ENCODE measurements at places on chromosomes 5 and 9.

- DNase-seq: no peak
These were observed 19.4 kb upstream of the C1QTNF3 start for GRCh38 chr5:34062419-34062818.

DNA sequence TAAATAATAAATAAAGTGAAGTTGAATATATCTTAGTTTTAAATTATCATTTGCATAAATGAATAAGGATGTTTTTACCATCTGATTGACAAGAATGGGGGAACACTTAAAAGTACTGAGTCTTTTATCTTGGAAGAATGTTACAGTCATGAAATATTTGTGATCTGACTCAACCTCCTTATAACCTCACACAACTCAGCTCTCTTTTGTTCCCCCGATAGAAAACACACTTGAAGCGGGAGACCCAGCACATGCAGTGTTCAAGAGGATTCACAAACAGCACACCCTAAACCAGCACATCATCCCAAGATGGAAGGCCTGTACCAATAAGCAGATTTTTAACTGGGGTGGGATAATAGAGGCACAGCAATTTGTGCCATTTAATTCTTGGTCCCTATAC lies 15.5 kb downstream of the BAAT start:
- DNase-seq: no peak

GRCh38 chr5:57832875-57833274 lies 350.3 kb upstream of the ACTBL2 start:
- DNase-seq: no peak

DNA sequence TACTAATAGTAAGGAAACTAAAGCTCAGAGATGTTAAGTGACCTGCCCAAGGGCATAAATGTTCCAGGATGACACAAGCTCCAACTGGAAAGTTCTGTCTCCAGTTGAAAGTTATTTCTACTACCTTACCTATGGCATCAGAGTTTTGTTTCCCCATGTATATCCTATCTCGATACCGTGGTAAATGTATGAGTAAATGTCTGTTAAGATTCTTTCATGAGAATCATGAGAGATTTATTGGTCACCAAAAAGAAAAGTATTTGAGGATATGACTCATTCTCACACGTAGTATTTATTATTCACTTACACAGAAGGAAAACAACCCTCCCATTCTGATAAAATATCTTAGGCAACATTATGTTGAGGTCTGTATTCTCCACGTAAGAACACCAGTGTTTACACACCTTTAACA lies 11.1 kb upstream of the SHOC1 start:
- no peak for DNase-seq

- DNase-seq: no peak
These were observed 35.0 kb downstream of the NACC2 start for GRCh38 chr9:136059851-136060670.

- DNase-seq: no peak
These were observed 128.9 kb upstream of the ERCC6L2 start for GRCh38 chr9:95746408-95747180.

DNA sequence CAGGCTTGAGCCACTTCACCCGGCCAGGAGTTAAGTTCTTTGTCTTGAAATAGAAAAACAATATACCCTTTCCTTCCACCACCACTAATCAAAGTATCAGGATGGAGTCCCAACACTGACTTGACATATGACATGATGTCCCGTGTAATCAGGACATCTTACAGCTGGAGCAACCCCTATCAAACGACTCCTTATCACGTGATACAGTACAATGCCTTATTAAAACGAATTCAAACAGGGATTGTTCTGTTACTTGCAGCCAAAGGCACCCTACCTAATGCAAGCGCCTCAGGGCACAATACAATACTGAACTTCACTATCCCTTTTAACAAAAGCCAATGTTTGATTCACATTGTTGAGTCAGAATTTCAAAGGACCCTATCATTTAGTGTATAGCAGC lies 261.3 kb downstream of the SLIT3 start:
- DNase-seq: no peak

- no peak for DNase-seq
These were observed 71.6 kb upstream of the PCA3 start for GRCh38 chr9:76692458-76693129.

DNA sequence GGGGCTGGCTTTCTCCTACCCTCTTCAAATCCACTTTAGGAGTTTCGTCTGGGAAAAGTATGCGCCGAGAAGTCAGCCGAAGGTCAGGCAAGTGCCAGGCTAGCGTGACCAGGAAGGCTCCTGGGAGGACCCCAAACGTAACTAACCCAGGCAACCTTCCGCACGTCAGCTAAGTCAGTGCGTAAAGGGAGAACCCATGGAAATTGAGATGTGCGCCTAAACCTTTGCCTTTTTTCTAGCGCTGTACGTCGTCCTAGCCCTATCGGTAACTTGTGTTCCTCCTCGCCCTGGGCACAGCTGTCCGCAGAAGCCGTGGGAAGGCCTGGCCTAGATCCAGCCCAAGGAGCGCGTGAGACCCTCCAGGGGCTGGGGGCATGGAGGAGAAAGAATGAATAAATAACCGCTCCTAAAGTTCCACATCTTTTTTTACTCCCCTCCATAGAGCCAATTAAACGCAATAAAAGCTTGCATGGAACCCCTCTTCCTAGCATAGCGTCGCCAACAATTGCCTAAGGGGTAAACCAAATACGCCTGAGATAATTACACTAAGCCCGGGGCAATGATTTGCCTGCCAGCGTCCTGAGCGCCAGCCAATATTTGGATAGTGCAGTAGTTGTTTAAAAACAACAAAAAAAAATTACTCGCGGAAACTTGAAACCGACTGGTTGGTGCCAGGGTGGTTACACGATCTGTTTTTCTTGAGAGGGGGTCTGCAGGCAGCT lies 4.0 kb upstream of the FOXB2 start:
- DNase-seq: no peak

DNA sequence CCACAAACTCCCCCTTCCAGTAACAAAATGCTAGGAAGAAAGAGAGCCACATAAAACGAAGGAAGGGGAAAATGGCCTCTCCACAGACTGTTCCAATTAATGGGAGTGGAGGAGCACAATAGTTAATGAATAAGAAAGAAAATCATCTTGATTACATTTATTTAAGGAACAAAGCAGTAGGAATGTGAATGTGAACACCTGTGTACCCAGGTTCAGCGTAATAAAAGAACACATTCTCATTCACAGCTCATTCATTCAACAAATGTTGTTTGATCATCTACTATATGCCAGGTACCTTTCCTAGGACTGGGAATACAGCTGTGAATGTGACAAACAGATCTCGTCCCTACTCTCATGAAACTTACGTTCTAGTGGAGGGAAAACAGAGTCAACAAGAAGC lies 35.7 kb downstream of the SIL1 start:
- DNase-seq: no peak

GRCh38 chr9:85042981-85043647 lies 373.6 kb downstream of the NTRK2 start:
- DNase-seq: no peak

DNA sequence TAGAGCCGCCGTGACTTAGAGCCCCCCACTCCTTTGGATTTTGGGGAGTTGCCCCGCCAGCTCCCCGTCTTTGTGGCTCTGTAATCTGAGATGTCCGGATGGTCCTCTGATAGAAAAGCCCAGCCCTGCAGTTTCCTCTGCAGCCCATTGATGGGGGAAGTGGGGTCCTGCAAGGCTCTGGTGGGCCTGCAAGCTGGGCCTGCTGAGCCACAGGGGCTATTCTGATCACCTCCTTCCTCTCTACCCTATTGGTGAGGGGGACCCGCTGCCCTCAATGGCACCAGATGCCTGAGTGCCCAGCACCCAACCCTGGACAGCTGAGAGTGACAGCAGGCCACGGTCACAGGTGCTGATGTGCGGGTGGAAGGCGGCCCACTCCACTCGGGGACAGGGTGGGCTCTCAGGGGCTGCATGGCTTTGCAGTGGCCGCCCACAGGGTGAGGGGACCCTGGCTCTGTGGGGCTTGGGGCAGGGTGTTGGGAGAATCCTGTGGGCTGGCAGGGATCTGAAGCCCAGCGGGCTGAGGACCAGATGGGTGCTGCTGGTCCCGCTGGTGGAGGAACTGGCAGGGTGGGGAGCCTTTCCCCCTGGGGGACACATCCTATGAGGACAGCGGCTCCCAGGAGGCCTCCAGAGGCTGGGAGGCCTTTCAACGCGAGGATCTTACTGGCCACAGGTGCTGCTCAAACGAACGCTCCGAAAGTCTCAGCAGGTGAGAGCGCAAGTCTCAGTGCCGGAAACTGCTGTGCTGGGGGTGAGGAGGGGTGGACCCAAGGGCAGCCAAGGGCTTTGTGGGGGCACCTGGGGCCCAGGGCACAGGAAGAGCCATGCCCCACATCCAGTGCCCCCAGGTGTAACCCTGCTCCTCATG lies 30.0 kb upstream of the LPCAT1 start:
- DNase-seq: no peak

- DNase-seq: no peak
These were observed 282.9 kb downstream of the NR3C1 start for GRCh38 chr5:143120460-143121134.

GRCh38 chr5:167489202-167489601 lies 802.2 kb upstream of the WWC1 start:
- DNase-seq: no peak

DNA sequence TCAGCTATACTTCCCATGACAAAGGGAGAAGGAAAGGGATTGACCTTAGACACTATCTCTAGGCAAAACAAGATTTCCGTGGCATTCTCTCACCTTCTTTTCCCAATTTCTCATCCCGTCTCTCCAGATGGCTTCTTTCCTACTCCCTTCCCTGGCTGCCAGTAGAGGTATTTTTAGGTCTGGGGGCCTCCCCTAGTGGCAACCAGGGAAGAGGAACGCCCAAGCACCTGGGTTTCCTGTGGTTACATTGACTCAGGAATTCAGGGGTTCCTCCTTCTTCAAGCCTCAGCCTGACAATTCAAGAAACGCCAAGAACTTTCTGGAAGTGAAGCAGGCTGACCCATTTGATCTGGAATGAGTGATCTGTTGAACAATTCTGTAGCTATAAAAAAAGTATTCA lies 111.5 kb upstream of the OSMR start:
- no peak for DNase-seq

GRCh38 chr9:97243606-97244005 lies 63.9 kb upstream of the CCDC180 start:
- no peak for DNase-seq

DNA sequence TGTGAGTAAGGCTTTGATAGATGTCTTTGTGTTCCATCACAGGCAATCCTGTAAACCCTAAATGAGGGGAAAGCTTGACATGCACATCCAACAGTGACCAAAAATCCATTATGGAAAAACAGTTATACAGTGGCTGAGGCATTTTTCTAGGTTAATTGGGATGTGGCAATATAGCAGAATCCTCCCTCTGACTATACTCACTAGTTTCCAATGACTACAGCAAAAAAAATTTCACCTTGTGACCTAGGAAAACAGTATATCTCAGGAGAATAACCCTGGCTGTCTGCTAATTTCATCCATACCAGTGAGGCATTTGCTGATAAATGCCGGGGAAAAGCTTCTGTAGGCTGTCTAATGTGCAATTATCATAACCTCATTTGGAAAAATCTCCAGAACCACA lies 49.9 kb upstream of the SNCAIP start:
- no peak for DNase-seq

DNA sequence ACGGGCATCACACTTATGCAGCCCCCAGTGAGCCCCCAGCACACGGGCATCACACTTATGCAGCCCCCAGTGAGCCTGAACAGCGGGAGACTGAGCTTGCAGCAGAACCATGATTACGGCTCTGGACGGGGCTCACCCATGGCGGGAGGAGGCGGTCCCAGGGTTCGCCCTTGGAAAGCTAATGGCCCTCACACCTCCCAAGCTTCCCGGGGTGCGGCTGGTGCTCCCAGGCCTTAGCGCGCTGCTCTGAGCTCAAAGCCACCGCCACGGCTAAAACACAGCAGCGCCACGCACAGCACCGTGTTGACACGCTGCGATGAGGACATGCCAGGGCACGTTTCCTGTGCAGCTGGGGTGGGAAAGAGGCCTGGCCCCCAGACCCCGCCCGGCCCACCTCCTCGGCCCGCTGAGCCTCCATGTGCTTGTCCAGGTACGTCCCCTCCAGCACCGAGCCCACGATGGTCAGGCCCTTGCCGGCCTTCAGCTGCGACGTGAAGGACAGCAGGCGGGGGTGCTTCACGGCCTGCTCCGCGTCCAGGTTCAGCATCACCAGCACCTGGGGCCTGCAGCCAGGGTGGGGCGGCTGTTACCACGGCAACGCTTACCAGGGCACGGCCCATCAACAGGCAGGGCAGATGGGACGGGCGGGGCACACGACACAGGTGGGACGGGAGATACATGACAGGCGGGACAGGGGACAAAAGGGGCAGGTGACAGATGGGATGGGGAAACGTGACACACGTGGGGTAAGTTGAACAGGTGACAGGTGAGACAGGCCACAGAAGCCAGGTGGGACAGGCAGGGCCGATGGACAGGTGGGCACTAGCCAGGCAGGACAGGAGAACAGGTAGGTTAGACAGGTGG lies 38.4 kb downstream of the SLC12A7 start:
- DNase-seq: no peak

DNA sequence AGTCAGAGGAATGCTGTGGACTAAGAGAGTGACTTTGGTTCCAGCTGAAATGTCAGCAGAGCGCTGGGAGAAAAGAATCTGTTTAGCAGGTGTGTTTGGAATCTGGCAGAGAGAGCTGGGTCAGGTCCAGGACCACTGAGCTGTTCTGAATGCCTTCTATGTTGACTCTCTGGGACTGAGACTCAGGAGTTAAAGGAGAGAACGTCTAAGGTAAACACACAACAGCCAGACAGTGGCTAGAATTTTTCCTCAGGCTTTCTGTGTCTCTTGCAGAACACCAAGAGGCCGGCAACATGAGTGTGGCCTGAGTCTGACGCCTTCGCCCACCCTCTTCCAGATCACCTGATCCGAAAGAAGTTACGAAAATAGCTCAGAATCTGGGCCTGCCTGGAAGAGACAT lies 107.2 kb upstream of the ZNF462 start:
- no peak for DNase-seq

GRCh38 chr9:99515895-99516656 lies 294.0 kb downstream of the SEC61B start:
- DNase-seq: no peak

GRCh38 chr9:98563212-98563907 lies 145.4 kb downstream of the GABBR2 start:
- no peak for DNase-seq

- DNase-seq: no peak
These were observed 92.9 kb downstream of the SPATA31D1 start for GRCh38 chr9:82081496-82081895.

GRCh38 chr5:137072361-137073115 lies 426.6 kb downstream of the SPOCK1 start:
- no peak for DNase-seq

GRCh38 chr5:97098922-97099321 lies 43.5 kb downstream of the LIX1 start:
- DNase-seq: no peak

- no peak for DNase-seq
These were observed 86.6 kb downstream of the EHMT1 start for GRCh38 chr9:137705443-137705863.

GRCh38 chr9:93634311-93635185 lies 58.2 kb downstream of the PHF2 start:
- no peak for DNase-seq

DNA sequence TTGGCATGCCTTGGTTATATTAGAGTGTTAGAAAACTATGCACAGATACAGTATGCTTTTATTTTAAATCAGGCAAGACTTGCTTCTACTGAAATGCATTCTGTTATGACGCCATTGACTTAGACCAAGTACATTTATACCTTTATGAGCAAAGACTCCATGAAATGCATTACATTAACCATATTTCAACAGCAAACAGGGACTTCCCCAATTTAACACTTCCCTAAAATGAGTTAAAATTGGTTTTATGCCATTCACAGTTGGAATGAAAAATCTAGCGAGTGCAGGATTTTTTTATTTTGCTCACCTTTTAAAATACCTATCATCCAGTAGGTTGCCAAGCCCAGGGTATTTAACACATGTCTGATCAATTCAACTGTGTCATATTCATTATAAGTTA lies 272.1 kb upstream of the IZUMO3 start:
- DNase-seq: no peak

Data from T-helper 2 cell (primary cell).